ENCODE measurements at places on chromosomes 6 and 20.

GRCh38 chr6:80454197-80454596, 347.7 kb downstream of the BCKDHB start:
- no peak for DNase-seq

DNA sequence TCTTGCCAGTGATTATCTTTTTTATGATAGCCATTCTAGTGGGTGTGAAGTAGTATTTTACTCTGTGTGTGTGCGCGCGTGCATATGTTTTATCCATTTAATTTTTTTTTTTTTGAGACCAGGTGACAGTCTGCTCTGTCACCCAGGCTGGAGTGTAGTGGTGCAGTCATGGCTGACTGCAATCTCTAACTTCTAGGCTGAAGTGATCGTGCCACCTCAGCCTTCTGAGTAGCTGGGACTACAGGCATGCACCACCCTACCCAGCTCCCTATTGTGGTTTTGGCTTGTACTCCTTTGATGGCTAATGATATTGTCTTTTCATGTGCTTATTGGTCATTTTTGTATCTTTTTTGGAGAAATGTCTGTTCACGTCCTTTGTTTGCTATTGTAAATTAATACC, 33.3 kb downstream of the ITCH start:
- DNase-seq: no peak

GRCh38 chr6:18207949-18208348, 52.7 kb downstream of the KDM1B start:
- no peak for DNase-seq

- DNase-seq: no peak
Measured at GRCh38 chr20:18596270-18596669, 8.4 kb downstream of the DTD1 start.

GRCh38 chr6:74408844-74409243, 712.8 kb downstream of the CD109 start:
- no peak for DNase-seq

- DNase-seq: no peak
Measured at GRCh38 chr6:32191696-32192607, 491 bp downstream of the GPSM3 start.

DNA sequence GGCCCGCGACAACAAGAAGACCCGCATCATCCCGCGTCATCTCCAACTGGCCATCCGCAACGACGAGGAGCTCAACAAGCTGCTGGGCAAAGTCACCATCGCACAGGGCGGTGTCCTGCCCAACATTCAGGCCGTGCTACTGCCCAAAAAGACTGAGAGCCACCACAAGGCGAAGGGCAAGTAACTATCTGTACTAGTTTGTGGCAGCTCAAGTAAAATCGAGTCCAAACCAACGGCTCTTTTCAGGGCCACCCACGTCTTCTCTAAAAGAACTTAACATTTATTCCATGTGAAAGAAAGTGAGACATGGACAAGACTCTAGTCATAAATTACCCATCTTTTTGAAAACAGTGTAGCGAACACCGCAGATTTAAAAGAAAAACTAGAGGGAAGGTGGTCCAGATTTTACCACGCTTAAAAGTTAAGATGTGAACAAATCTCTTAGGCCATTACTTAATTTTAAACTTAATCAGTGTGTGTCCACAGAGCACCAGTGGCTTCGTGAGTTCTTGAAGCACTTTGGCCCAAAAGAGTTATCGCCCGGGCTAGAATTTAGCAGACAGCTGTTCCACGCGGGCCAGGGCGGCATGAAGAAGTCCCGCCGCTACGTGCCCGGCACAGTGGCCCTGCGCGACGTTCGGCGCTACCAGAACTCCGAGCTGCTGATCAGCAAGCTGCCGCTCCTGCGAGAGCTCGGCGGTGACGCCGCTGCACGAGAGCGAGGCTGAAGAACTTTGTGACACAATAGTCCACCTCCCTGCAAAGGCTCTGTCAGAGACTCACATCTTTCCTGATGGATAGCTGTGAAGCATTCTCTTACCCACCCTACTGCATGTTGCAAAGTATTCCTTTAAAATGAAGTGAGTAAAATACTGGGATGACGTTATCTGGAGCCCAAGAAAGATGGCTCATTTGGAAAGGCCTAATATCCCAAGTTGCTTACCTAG, 113.9 kb upstream of the PRSS16 start:
- DNase-seq: no peak

- DNase-seq: no peak
Measured at GRCh38 chr20:29301624-29302259, 1955.7 kb upstream of the DEFB115 start.

- no peak for DNase-seq
Measured at GRCh38 chr6:158674342-158675131, 24.7 kb downstream of the SYTL3 start.

GRCh38 chr6:143234734-143235133, 174.0 kb downstream of the AIG1 start:
- no peak for DNase-seq

DNA sequence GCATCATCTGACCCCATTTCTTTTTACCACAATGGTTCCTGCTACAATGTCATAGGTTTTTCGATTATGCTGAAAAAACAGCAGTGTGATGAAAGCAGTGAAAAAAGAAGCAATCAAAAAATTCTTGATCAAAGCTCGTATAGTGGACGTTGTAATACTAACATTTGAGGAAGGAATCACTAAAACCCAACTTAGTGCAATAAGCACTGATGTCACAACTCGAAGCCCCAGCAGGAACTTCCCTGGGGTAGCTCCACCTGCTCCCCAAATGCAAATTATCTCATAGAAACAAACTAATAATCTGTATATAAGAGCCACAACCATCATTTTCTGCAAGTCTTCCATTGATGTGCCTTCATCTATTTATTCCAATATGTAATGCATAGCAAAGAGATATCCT, 285.6 kb upstream of the SGK1 start:
- DNase-seq: no peak

GRCh38 chr6:133707456-133707855, 181.5 kb upstream of the TCF21 start:
- DNase-seq: no peak

GRCh38 chr6:168122521-168122920, 43.5 kb upstream of the FRMD1 start:
- DNase-seq: no peak

GRCh38 chr6:27777614-27778355, 134.4 kb downstream of the OR2B2 start:
- no peak for DNase-seq

DNA sequence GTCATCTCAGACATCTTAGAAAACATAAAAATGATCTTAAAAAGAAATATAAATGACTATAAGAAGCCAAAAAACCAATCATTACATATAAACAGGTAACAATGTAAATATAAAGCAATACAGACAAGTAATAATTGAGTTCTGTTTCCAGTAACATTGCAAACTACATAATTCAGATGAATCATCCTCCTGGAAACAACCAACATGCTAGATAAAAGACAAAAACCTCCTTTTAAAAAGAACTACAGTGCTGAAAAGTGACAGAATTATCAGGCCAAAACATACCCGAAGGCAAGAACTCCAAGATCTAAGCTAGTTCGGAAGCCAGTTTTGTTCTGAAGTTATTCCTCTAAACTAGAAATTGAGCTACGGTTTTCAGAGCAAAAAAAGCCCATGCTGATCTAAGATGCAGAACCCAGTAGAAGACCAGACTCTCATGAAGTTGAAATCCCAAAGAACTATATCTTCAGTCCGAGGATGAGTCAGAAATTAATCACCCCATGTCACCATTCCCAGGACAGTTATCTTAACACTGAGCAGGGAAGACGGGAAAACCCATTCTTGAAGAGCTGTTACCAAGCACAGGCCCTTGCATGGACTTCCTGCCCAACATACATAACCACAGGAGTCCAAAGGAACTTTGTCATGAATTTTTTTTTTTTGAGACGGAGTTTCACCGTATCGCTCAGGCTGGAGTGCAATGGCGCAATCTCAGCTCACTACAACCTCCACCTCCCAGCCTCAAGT, 9.8 kb downstream of the PGM3 start:
- no peak for DNase-seq

Data from WERI-Rb-1 (cell line).